ENCODE measurements at places on chromosomes 5 and 9. TPM values are rescaled to one million over a fixed set of nuclear protein-coding genes. Genes with fewer than 3 reads are reported as not detected.

Gene SLC23A1
- total RNA-seq: 7.0 TPM

Gene SCGB3A2
- total RNA-seq: not detected

GRCh38 chr5:74020503-74020902, 394.5 kb downstream of the ARHGEF28 start:
- no peak for DNase-seq

DNA sequence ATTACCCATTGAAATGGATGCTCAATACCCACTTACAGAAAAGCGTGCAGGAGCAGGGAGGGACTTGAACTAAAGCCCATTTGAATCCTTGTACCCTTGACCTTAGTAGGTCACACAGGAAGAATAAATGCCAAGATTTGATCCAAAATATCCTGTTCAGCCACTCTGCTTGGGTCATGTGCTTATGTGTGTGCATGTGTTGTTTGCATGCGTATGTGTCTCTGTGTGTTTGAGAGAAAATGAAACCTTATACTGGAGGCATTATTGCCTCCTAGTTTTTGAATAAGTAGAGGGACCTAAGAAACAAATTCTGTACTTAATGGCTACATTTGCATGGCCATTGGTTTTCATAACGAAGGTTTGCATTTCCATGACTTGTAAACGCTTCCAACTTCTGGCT, 63.4 kb upstream of the TRIM32 start:
- DNase-seq: no peak

Gene CCDC152
- total RNA-seq: 3.2 TPM

DNA sequence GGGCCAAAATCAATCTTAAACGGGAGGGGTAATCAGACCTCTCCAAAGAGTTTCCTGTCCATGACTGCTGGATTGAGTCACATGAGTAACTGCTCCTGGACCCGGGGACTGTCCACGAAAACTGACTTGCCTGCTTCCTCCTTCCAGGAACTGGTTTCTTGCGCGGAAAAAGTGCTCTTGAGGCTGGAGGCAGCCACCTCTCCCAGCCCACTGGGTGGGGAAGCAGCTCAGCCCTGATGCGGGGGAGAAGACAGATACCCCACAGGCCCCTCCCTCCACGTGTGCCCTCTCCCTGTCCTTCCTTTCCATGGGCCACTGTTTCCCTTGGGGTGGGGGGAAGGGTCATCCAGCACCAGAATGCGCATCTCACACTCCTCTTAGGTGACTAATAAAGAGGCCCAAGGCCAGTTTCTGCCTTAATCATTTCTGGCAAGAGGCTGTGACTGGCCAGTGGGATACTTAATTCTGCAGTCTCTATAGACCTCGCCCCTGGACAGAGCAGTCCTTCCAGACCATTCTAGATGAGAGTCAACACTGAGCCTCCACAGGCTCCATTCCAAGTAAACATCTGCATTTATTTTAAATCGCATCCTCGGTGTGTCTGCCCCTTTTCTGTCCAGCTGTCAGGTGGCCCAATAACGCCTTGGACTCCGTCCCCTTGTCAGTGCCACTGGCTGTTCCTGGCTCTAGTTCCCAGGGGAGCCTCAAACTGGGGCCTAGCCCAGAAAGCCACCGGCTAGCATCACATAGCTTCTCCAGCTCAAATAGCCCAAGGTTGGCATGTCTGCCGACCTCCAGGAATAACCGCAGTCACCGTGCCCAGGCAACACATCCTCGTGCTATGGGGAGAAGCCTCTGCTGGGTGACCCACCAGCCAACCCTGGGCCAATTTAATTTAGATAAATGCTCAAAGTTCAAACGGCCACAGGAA, 12.0 kb downstream of the REXO4 start:
- no peak for DNase-seq

DNA sequence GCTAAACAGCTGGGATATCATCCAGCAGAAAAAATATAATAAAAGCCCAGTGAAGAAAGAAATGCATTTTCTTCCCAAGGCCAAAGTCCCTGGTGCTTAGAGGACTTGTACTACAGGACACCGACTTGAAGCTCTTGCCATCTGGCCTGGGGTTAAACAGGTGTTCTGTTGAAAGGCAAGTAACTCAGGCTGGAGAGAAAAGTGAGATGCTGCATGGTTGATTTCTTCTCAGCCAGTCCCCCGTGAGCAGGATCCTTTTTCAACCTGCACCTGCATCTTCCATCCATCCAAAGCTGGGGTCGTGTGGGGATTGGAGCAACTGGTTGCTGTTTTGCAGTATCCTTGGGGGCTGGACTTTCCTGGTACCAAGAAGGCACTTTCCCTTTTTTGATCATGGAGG, 146.1 kb upstream of the RPS23 start:
- DNase-seq: no peak

Gene GMCL2
- total RNA-seq: not detected

Gene OBP2B
- total RNA-seq: not detected

Gene SPATA31A3
- not detected for total RNA-seq

GRCh38 chr9:129623331-129623730, 2.4 kb upstream of the C9orf50 start:
- no peak for DNase-seq

Gene SNCAIP
- total RNA-seq: 0.54 TPM

GRCh38 chr5:59790376-59790775, 103.2 kb downstream of the PDE4D start:
- no peak for DNase-seq

DNA sequence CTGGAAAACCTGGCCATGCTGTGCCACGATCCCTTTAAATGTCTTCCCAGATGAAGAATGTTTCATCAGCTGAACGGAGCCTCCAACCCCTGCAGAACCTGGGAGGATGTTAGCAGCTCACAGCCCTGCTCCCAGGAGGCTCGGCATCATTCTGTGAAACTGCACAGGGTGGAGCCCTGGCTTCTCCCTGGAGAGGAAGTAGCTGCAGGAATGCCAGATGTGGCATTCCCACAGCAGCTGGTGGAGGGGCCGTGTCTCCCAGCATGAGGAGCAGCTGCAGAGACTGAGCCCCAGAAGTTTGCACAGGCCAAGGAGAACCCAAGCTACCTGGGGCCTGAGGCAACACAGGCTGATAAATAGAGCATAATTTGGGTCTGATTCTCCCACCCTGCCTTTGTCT, 165.8 kb upstream of the MAP3K1 start:
- DNase-seq: no peak

Gene PTPA
- 55.2 TPM for total RNA-seq

DNA sequence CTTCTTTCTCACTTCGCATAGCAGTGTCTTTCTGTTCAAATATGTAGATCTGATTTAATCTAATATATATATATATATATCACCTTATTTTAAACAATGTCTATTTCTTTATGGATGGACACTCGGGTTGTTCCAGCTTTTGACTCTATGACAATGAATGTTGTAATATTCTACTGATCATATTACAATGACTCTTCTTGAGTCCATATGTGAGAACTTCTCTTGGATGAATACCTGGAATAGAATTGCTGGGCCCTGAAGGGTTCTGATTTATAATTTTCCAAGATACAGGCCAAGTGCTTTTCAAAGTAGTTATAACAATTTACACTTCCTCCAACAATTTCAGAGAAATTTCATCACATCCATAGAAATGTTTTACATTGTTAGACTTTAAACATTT, 28.8 kb downstream of the NTRK2 start:
- DNase-seq: no peak

DNA sequence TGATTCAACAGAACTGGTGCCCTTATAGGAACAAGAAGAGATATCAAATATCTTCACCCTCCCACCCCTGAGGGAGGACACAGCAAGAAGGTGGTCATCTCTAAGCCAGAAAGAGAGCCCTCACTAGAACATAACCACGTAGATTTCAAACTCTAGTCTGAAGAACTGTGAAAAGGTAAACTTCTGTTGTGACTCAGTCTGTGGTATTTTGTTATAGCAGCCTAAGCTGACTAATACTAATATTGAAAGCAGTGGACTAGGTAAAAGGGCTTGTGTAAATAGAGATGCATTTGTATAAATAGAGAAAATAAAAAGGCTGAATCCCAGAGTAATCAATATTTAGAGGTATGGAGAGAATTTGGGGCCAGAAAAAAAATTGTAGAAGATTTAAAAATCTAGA, 157.6 kb upstream of the CCNH start:
- DNase-seq: no peak

- DNase-seq: no peak
Measured at GRCh38 chr9:83582029-83582428, 40.9 kb upstream of the IDNK start.

Gene FRRS1L
- under 0.01 TPM for total RNA-seq

- DNase-seq: no peak
Measured at GRCh38 chr9:13587571-13587970, 308.1 kb upstream of the MPDZ start.

DNA sequence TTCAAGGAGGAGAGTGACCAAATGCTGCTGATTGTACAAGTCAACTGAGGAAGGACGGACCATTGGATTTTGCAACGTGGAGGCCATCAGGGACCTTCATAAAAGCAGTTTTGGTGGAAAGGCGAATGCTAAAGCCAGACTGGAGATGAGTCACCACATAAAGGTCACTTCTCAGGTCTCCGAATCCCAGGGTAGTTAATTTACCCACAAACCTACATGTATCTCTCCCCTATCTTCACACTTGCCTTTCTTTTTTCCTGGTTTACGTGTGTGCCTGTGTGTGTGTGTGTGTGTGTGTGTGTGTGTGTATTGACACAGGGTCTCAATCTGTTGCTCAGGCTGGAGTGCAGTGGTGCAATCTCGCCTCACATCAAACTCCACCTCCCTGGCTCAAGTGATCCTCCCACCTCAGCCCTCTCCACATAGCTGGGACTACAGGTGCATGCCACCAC, 4.6 kb upstream of the CTNNA1 start:
- DNase-seq: no peak

Gene SOX30
- total RNA-seq: under 0.01 TPM

GRCh38 chr5:80152778-80153177, 103.1 kb downstream of the SERINC5 start:
- DNase-seq: no peak

GRCh38 chr5:172010278-172010677, 3.8 kb upstream of the FBXW11 start:
- DNase-seq: peak; percentile 38

Gene DMRTA1
- under 0.01 TPM for total RNA-seq
